Naive thymus-derived CD4-positive, alpha-beta T cell (primary cell): ENCODE measurements at places on chromosomes 12 and 14. TPM values are rescaled to one million over a fixed set of nuclear protein-coding genes. Genes with fewer than 3 reads are reported as not detected.

- H3K4me1 ChIP-seq: peaks cover 6% of the 10 kb centered on the region
- no peak for DNase-seq
- no peaks in the 10 kb centered on the region for H3K36me3 ChIP-seq
- no peaks in the 10 kb centered on the region for H3K27me3 ChIP-seq
- H3K4me3 ChIP-seq: no peak overlapping the region
These were observed 15.0 kb downstream of the CEP128 start for GRCh38 chr14:80926397-80927082.

DNA sequence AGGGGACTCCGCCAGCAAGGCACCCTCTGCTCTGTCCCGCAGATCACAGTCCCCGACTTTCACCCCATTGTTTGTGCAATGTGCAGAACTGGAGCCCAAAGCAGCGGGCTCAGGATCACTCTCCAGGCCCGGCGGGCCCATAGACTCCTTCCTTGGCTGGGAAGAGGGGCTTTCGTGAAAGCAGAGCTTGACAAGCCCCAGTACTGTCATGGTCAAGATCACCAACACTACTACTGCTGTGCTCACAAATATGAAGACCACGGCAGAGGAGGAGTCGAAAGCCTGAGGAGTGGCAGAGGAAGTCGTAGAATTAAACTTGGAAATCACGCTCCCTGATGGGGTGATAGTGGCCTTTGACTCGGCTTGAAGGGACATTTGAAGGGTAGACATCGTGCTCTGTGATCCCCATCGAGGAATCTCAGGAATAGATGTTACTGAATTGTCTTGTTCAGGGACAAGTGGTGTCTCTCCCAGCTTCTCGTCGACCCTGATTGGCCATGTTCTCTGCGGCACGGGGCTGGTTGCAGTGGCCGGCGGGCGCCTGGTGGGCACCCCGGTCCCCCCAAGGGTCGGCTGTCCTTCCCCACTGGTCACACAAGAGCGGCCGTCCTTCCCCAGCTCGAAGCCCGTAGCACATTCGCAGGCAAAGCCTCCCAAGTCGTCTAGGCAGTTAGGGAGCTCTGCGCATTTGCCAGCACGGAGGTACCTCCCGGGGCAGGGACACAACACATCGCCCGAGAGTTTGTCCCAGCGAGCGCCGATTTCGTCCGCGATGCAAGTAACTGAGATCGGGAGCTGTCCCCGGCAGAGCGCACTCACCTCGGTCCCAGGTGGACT is 1.1 kb downstream of the CLEC14A start:
- peaks cover 4% of the 10 kb centered on the region for H3K4me1 ChIP-seq
- H3K4me3 ChIP-seq: peak overlapping the region; percentile 27
- no peak for DNase-seq
- H3K27me3 ChIP-seq: no peaks in the 10 kb centered on the region
- H3K36me3 ChIP-seq: no peaks in the 10 kb centered on the region

Gene KRT85
- not detected for polyA plus RNA-seq

Gene PTHLH
- polyA plus RNA-seq: not detected

DNA sequence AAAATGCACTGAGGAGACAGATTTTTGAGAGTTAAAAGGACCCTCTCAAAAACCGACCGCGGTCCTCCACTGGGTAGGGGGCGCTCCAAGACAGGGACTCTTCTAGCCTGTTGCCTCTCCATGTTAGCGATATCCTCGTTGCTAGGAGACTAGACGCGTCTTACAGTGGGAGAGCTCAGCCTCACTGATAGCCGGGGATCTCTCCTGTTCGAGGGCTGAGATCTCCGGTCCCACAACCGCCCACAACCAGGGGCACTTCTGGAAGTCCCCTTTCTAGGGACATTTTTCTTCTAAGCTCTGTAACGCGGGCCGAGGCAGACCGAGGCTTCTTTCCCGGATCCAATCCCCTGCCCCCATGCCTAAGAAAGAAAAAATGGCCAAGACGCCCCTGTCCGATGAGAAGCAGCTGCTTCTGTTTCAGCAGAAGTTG is 21.3 kb downstream of the FKBP11 start:
- peak overlapping the region; percentile 60 for H3K4me3 ChIP-seq
- no peaks in the 10 kb centered on the region for H3K4me1 ChIP-seq
- H3K36me3 ChIP-seq: no peaks in the 10 kb centered on the region
- H3K27ac ChIP-seq: no peak overlapping the region
- peak; percentile 89 for DNase-seq

DNA sequence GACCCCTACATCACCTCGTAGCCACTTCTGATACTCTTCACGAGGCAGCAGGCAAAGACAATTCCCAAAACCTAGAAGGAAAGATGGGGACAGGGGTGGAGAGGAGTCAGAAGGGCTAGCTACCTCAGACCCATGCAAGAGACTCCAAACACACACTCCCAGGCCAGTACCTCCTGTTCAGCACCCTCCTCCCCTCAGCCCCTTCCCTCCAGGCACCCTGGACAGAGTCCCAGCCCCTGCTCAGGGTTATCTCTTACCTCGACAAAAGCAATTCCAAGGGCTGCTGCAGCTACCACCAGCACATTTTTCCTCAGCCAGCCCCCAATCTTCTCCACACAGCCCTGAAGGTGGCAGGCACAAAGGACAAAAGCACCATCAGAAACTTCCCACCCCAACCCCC is 3.3 kb downstream of the CD63 start:
- no peak for DNase-seq
- peaks cover 20% of the 10 kb centered on the region for H3K4me1 ChIP-seq
- peaks cover 1% of the 10 kb centered on the region for H3K36me3 ChIP-seq
- no peak overlapping the region for H3K4me3 ChIP-seq

Gene ARHGAP9
- polyA plus RNA-seq: 283 TPM

DNA sequence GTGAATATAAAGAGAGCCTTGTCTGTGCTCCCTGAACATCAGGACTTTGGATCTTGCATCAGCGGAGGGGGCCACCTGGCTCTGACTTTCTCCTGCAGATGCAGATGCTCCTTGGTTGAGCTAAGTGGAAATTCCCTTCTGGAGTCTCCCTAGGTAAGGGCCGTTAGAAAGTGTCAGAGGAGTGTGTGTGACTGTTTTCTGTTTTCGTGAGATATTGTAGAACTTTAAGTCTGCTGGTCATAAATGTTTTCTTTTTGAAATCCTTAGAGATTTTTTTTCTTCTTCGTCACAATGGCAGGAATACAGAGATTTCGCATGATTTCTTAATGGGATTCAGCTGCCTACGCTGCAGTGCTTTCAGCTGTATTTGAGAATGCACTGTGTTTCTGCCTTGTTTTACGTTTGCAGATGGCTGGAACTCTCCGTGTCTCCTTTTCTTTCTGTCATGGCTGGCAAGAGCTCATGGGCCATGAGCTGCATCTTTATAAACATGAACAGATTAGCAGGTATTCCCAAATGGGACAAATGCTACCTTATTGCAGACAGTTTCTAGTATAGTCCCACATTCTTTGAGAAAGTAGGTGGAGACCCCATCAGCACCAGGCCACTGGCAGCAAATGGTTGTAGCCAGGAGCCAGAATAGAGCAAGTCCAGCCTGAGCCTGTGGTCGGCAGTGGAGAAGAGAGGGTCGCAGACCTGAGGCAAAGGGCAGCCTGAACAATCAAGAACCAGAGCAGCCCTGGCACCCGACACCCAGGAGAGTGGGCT is 76.2 kb upstream of the FRMD6 start:
- H3K4me3 ChIP-seq: no peak overlapping the region
- DNase-seq: no peak
- no peaks in the 10 kb centered on the region for H3K36me3 ChIP-seq

DNA sequence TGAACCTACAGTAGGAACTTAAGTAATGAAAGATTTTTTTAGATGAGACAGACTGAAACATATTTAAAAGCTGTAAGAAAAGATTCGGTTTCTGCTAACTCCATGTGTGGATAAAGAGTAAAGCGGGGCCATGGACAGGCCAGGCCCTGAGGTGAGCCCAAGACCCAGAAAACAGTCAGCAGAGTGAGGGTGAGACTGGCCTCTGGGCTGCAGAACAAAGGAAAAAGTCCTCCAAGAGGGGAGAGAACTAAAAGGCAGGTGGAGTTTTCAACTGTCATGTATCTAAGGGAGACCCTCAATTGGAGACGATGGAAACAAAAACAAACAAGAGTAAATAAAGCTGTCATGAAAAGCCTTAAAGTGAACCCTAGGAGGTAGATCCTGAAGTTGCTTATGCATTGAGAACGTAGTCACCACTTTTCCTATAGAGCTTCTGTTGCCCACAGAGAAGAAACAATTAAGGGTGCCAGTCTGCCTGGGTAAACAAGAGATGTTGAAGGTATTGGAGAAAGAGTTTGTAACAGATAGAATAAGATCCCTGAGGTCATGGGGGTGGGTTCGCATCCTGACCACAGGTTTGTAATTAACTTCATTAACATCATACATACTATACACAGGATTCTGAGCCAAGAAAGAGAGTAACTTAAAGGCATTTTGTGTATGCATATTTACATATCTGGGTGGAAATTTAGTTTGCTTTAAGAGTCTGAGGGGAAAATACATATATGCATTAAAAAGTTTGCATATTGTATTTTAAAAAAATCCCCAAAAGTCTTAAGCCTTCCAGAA is 268.7 kb upstream of the PDE3A start:
- no peak for DNase-seq
- H3K4me3 ChIP-seq: no peak overlapping the region
- H3K27ac ChIP-seq: no peak overlapping the region
- H3K36me3 ChIP-seq: no peaks in the 10 kb centered on the region
- H3K4me1 ChIP-seq: no peaks in the 10 kb centered on the region
- no peaks in the 10 kb centered on the region for H3K27me3 ChIP-seq

GRCh38 chr12:46603776-46604456 is 221.9 kb downstream of the SLC38A4 start:
- DNase-seq: no peak
- H3K27ac ChIP-seq: no peak overlapping the region
- no peak overlapping the region for H3K4me3 ChIP-seq
- H3K27me3 ChIP-seq: no peaks in the 10 kb centered on the region
- H3K36me3 ChIP-seq: no peaks in the 10 kb centered on the region

Gene GPR68
- polyA plus RNA-seq: not detected

- H3K4me1 ChIP-seq: no peaks in the 10 kb centered on the region
- H3K36me3 ChIP-seq: no peaks in the 10 kb centered on the region
- no peak overlapping the region for H3K27ac ChIP-seq
These were observed 79.4 kb upstream of the PLEKHG7 start for GRCh38 chr12:92623386-92623785.

DNA sequence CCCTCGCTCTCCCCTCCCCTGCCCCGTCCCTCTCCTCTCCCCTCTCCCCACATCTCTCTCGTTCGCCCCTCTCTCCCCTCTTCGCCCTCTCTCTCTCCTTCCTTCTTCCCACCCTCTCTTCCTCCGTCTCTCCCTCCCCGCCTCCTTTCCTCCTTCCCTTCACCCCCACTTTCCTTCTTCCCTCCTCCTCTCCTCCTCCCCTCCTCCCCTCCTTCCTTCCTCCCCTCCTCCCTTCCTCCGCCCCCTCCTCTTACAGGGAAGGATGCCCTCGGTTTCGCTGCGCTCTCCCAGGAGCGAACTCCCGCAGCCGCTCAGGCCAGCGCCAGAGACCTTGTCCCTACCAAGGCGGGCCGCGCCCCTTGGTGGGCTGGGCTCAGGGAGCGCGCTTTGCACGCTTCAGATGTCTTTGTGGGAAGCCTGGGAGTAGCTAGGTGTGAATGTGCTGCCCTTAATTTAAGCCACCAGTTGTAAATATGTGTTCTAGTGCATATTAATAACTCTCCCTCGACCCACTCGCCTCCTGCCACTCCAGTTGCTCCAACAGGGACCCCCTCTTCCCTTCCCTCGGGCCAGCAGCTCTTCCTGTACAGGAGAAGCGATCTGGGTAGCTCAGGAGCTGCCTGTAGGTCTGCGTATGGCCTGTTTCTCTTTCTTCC is 13.3 kb upstream of the MAP3K9 start:
- H3K4me1 ChIP-seq: peaks cover 10% of the 10 kb centered on the region
- no peak for DNase-seq
- no peaks in the 10 kb centered on the region for H3K27me3 ChIP-seq
- H3K36me3 ChIP-seq: no peaks in the 10 kb centered on the region
- H3K4me3 ChIP-seq: peak overlapping the region; percentile 64
- peak overlapping the region; percentile 33 for H3K27ac ChIP-seq

Gene MYRFL
- not detected for polyA plus RNA-seq

GRCh38 chr12:116794725-116795124 is 56.6 kb downstream of the RNFT2 start:
- no peaks in the 10 kb centered on the region for H3K27me3 ChIP-seq
- no peak overlapping the region for H3K27ac ChIP-seq
- H3K36me3 ChIP-seq: no peaks in the 10 kb centered on the region

GRCh38 chr14:104007121-104007520 is 64.8 kb upstream of the RD3L start:
- no peaks in the 10 kb centered on the region for H3K4me1 ChIP-seq
- H3K4me3 ChIP-seq: no peak overlapping the region
- H3K36me3 ChIP-seq: no peaks in the 10 kb centered on the region
- H3K27me3 ChIP-seq: no peaks in the 10 kb centered on the region
- DNase-seq: no peak

GRCh38 chr14:21322716-21323115 is 42.8 kb downstream of the RPGRIP1 start:
- no peak overlapping the region for H3K4me3 ChIP-seq
- DNase-seq: no peak
- H3K36me3 ChIP-seq: no peaks in the 10 kb centered on the region
- no peaks in the 10 kb centered on the region for H3K27me3 ChIP-seq
